ENCODE measurements at places on chromosomes 16 and 17. TPM values are rescaled to one million over a fixed set of nuclear protein-coding genes. Genes with fewer than 3 reads are reported as not detected.

DNA sequence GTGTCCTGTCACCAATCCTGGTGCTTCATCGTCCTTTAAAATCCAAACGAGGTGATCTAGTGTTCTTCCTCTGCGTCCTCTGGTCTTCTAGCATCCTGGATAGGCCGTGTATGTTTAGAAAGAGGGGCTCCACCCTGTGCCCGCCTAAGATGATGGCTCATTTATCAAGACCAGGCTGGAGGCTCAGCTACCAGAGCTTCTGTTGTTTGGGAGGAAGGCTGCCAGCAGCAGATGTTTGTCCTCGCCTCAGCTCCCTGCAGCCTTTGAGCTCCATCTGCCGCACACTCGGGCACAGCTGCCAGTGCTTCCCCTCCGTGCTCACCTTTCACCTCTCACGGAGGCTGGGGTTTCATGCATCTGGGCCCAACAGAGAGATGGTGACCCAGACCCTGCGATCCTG lies 954.7 kb upstream of the RBFOX1 start:
- no peaks in the 10 kb centered on the region for H3K4me1 ChIP-seq
- no peak for DNase-seq
- no peaks in the 10 kb centered on the region for H3K36me3 ChIP-seq
- H3K4me3 ChIP-seq = no peak overlapping the region

GRCh38 chr16:78228704-78229103 lies 129.2 kb downstream of the WWOX start:
- no peak for DNase-seq
- no peaks in the 10 kb centered on the region for H3K36me3 ChIP-seq
- no peaks in the 10 kb centered on the region for H3K4me1 ChIP-seq
- no peaks in the 10 kb centered on the region for H3K27me3 ChIP-seq

- H3K4me3 ChIP-seq = no peak overlapping the region
- peaks cover 22% of the 10 kb centered on the region for H3K4me1 ChIP-seq
- no peak for DNase-seq
- H3K27ac ChIP-seq = no peak overlapping the region
- no peaks in the 10 kb centered on the region for H3K36me3 ChIP-seq
Observed at GRCh38 chr17:17917394-17917793, 54.8 kb downstream of the TOM1L2 start.

- DNase-seq = no peak
- H3K4me1 ChIP-seq = peaks cover 5% of the 10 kb centered on the region
- no peak overlapping the region for H3K4me3 ChIP-seq
- H3K27me3 ChIP-seq = no peaks in the 10 kb centered on the region
- no peak overlapping the region for H3K27ac ChIP-seq
- peaks cover 4% of the 10 kb centered on the region for H3K36me3 ChIP-seq
Observed at GRCh38 chr17:75496005-75496404, 19.3 kb downstream of the CASKIN2 start.

DNA sequence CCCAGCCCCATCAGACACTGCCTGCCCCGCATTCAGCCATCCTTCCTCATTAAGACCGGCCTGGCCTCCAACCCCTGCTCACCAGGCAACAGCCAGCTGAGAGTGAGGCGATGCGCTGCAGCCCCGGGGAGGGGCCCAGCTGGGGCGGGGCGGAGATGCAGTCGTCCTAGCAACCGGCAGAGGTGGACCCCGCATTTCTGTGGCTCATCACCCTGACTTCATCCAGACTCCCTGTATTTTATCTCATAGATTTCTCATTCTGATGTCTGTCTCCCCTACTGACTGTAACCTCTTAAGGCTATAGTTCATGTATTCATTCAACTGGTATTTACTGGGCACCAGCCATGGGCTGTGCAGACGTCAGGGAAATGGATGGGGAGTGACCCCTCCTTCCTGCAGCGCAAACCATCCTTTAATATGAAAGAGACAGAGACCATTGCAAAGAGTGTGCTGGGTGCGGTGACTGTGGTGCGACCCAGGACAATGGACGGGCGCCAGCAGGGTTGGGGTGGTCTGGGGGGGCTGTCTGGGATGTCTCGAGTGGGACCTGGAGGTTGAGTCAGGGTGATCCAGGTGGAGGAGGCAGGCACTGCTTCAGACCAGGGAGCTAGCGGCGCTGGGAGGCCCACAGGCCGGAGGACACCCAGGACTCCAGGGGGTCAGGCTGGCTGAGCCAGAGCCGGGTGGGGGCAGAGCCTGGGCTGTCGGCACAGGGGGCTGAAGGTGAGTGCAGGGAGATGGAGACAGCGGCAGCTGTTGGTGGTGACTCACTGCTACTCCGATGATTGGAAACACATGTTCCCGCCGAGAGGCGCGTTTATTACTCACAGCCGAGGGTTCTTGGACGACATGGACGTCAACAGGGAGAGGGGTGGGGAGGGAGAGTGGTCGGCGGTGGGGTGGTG lies 10.5 kb upstream of the TIMP2 start:
- peaks cover 7% of the 10 kb centered on the region for H3K4me1 ChIP-seq
- DNase-seq = no peak
- no peaks in the 10 kb centered on the region for H3K27me3 ChIP-seq
- no peak overlapping the region for H3K27ac ChIP-seq

DNA sequence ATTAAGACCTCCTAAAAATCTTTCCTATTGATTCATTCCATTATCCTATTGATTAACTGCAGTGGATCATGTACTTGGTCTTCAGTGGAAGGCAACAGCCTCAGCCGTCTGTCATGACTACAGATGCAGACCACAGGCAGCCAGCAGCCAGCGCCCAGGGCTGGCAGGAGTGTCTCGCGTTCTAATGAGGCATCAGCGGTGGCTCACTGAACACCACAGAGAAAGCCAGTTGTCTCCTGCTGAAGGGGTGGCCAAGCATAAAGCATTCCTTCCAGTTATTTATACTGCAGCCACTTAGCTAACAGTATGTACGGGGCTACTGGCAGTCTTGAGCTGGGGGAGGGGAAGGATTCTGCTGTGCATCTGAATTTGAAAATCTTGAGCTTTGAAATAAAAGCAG lies 214.3 kb downstream of the IRX3 start:
- H3K4me1 ChIP-seq = no peaks in the 10 kb centered on the region
- no peak overlapping the region for H3K4me3 ChIP-seq
- no peak for DNase-seq
- H3K27me3 ChIP-seq = no peaks in the 10 kb centered on the region
- no peak overlapping the region for H3K27ac ChIP-seq

- no peak overlapping the region for H3K4me3 ChIP-seq
- H3K27ac ChIP-seq = no peak overlapping the region
- H3K4me1 ChIP-seq = no peaks in the 10 kb centered on the region
- no peak for DNase-seq
- peaks cover 13% of the 10 kb centered on the region for H3K36me3 ChIP-seq
Observed at GRCh38 chr17:18099516-18099915, 9.0 kb upstream of the MYO15A start.

GRCh38 chr17:40331743-40332641 lies 23.0 kb downstream of the RARA start:
- H3K36me3 ChIP-seq = peaks cover 38% of the 10 kb centered on the region
- no peaks in the 10 kb centered on the region for H3K27me3 ChIP-seq
- peaks cover 71% of the 10 kb centered on the region for H3K4me1 ChIP-seq
- H3K4me3 ChIP-seq = peak overlapping the region; percentile 15
- peak overlapping the region; percentile 80 for H3K27ac ChIP-seq

DNA sequence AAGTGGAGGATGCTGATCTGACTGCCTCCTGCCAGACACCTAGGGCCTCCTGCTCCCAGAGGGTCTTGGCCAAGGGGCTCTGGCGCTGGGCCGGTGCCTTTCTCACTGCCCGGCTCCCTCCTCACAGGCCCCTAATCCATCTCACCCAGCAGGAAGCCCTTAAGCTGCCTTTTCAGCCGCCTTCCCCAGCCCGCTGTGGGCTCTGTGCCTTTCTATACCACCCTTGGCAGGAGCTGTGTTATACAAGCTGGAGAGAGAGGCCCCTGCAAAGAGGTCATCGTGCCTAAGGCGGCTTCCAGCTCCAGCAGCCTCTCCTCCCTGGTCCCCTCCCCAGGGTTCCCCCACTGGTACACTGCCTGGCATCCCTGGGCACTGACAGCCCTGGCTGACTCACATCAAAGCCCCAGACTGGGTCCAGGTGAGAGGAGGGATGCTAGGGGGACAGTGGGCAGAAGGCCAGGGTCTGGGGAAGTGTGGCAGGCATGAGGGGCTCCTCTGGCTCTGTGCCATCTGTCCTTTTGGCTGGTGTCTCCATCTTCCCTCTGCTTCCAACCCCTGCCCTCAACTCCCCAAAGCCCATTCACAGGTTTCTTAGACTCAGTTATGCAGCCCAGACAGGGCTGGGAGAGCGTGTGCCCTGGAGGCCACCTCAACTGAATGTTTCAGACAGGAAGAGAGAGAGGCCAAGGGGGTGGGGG lies 15.3 kb upstream of the FZD2 start:
- no peak overlapping the region for H3K4me3 ChIP-seq
- peaks cover 4% of the 10 kb centered on the region for H3K4me1 ChIP-seq
- DNase-seq = no peak

GRCh38 chr17:61414141-61414935 lies 14.7 kb downstream of the TBX2 start:
- H3K36me3 ChIP-seq = no peaks in the 10 kb centered on the region
- no peak overlapping the region for H3K27ac ChIP-seq
- DNase-seq = no peak
- peaks cover 16% of the 10 kb centered on the region for H3K4me1 ChIP-seq
- H3K4me3 ChIP-seq = no peak overlapping the region
- H3K27me3 ChIP-seq = peaks cover 20% of the 10 kb centered on the region

- no peak overlapping the region for H3K27ac ChIP-seq
- no peak overlapping the region for H3K4me3 ChIP-seq
- H3K36me3 ChIP-seq = no peaks in the 10 kb centered on the region
- no peak for DNase-seq
Observed at GRCh38 chr17:30337393-30337999, 3.6 kb upstream of the TMIGD1 start.

GRCh38 chr16:19518388-19518787 lies 3.5 kb downstream of the GDE1 start:
- no peak for DNase-seq
- H3K36me3 ChIP-seq = peaks cover 31% of the 10 kb centered on the region
- H3K4me1 ChIP-seq = peaks cover 49% of the 10 kb centered on the region
- no peaks in the 10 kb centered on the region for H3K27me3 ChIP-seq

GRCh38 chr16:80176114-80176513 lies 364.7 kb upstream of the DYNLRB2 start:
- no peak overlapping the region for H3K4me3 ChIP-seq
- no peaks in the 10 kb centered on the region for H3K36me3 ChIP-seq
- no peak overlapping the region for H3K27ac ChIP-seq
- no peaks in the 10 kb centered on the region for H3K4me1 ChIP-seq

The KRTAP16-1 gene
- total RNA-seq = not detected

The KRT33A gene
- not detected for total RNA-seq

The CACNG3 gene
- total RNA-seq = not detected

The PLCD3 gene
- total RNA-seq = 3.9 TPM

The GP2 gene
- not detected for total RNA-seq

The P3H4 gene
- 3.2 TPM for total RNA-seq

The TBC1D26 gene
- total RNA-seq = 0.76 TPM

The TTLL6 gene
- total RNA-seq = not detected

The NUDT7 gene
- total RNA-seq = 8.0 TPM
